Activated CD4-positive, alpha-beta T cell treated with anti-CD3 and anti-CD28 coated beads, Interleukin-2, amount 10 ng/mL, durations not matched to agents 7 days and 5 days (primary cell): ENCODE measurements at places on chromosomes 2 and 18.

GRCh38 chr2:234960175-234961088 is 8.6 kb downstream of the SH3BP4 start:
- DNase-seq = no peak

DNA sequence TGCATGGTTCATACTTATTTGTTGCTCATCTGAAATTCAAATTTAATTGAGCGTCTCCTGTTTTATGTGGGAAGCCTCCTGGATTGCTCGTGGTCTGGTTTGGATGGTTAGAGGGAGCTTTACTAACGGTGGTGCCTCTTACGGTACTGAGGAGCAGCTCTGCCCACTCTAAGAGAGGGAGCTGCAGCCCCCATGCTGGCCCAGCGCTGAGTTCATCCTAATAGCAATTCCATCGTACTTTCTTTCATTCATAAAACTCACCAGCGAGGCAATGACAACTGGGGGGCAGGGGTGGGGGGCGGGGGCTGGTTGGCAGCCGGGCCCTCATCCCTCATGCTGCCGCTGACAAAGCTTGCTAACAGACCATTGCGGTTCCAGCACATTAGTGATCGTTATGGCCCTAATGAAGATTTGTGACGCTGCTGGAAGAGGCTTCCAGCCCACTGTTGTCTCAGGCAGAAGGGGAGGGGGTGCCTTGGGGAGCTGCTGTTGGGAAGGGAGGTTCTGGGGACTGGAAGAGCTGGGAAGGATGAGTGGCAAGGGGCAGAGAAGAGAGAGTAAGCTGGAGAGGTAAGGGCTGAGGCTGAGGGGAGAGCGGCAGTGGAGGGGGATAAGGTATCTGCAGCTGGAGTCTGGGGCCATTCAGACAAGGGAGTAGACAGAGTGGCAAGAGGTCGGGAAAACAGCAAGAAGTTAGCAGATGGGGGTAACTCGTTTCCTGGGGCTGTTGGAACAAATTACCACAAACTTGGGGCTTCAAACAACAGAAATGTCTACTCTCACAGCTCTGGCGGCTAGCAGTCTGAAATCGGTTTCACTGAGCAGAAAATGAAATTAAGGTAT is 238.1 kb downstream of the LPIN1 start:
- DNase-seq = no peak

- DNase-seq = no peak
Measured at GRCh38 chr2:58427572-58428095, 186.5 kb upstream of the FANCL start.

GRCh38 chr2:126299469-126299976 is 356.4 kb upstream of the GYPC start:
- DNase-seq = no peak

GRCh38 chr18:67590571-67591141 is 74.1 kb upstream of the DSEL start:
- no peak for DNase-seq

- DNase-seq = no peak
Measured at GRCh38 chr18:12254136-12254819, at the start of gene CIDEA. Gene CIDEA (plus strand): TSS chr18:12254361. CDS start chr18:12254384, 23 bp downstream.

DNA sequence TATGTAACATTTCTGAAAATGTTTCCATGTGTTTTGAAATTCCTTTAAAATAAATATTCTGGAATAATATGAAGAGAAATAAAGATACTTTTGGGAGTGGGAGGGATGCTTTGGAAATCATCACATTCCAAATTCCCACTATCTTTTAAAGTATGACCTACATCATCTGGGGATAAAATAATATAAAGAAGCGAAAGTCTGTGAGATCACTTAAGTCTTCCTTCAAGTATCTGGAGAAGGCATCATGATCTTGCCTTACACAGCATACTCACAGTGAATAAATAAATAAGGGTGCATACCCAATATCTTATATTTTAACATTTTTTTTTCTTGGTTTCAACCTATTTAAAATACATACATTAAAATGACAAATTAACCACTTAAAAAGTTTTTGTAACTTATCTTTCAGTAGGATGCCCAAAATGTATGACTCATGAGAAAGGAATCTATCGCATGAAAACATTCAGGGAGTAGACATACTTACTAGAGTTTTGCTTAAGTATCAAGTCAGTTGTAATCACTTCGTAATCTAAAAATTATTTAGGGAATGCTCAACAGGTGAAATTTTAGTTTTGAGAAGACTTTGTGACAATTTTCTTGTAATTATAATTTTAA is 248.3 kb upstream of the COL3A1 start:
- no peak for DNase-seq

- no peak for DNase-seq
Measured at GRCh38 chr18:32262092-32262491, 72.3 kb downstream of the MEP1B start.

GRCh38 chr2:220877897-220878296 is 694.2 kb downstream of the EPHA4 start:
- DNase-seq = no peak

DNA sequence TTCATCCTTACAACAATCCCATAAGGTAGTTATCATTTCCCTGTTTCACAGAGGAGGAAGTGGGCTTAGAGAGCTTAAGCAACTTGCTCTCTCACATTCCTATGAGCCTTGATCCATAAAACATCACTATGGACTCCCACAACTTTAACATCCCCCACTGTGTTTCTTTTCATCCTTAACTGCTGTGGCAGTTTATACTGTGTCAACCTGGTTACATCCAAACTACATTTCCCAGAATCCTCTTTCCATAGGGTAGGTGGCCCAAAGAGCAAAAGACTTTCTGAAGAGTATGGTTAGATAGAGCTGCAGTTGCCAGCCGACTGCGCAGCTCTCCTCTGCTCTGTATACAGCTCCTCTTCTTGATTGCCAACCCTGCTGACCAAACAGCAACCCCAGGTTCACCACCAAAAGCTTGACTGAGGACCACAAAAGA is 22.5 kb downstream of the MAP3K2 start:
- DNase-seq = no peak

DNA sequence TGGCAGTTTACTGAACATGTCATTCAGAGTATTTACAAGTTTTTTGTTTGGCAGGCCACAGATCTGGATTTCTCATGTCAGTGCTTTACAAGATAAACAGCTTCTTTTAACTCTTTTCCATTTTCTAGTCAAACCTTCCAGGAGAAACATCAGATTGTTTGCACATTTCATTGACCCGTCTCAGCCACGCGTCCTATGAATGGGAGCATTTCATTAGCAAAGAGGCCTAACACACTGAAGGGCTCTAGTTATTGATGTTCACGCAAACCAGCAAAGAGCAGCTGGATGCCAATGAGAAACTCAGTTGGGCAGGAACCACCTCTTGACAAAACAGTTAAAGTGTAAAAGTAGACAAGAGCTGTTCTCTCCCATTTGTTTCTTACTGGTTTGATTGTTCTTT is 29.2 kb upstream of the MFF start:
- DNase-seq = no peak

DNA sequence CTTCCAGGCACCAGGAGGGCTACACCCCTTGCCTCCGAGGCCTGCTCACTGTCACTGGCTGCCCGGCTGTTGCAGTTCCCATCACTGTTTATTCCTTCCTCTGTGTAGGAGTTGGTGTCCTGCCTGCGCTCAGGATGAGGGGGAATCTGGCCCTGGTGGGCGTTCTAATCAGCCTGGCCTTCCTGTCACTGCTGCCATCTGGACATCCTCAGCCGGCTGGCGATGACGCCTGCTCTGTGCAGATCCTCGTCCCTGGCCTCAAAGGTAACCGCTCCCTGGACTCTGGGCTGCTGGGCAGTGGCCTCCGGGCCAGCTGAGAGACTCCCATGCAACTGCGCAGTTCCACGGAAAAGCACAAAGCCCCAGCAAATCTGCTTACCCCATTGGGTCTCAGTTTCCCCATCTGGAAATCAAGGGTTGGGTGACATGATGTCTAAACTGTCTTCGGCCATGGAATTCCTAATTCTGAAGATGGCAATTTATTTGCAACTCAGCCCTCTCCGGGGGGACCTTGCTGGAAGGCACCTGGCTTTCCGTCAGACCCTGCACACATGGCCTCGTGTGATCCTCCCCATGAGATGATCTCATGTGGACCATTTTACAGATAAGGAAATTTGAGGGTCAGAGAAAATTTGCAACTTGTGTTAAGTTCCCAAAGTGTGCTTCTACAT is 9.4 kb downstream of the COLEC11 start:
- no peak for DNase-seq

DNA sequence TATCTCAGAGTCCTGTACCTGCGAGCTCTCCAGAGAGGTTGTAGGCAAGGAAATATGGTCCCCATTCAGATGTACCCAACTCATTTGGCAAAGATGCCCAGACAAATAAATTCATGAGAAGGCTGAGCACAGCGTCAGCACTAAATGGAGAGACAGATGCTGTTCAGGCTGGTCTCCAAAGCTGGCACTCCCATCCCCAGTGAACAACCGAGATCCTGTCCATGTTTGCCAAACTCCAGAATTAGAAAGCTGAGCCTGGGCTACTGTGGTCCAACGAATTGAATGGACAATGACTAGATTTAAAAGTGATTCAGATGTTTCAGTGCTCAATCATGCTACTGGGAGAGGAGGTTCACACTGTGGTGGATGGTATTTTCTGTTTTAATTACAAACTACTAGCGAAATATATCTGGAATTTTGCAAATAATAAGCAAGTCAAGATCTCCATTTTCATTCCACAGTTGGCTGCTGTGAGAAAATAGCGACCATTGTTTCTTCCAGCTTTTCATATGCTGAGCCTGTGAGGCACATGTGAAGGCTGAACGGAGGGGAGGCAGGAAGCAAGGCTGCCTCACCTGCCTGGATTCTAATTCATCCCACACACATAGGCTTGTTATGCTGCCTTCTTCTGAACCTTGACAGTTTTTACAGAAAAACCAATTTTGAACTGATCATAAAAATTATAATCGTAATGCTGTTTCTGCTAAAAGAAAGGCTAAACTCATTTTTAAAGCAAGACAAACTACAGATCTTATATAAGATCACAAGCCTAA is 22.6 kb upstream of the DAPL1 start:
- DNase-seq = no peak

- no peak for DNase-seq
Measured at GRCh38 chr2:52405980-52406379, 1361.6 kb upstream of the CHAC2 start.

GRCh38 chr2:107025869-107026380 is 140.0 kb upstream of the ST6GAL2 start:
- DNase-seq = no peak

DNA sequence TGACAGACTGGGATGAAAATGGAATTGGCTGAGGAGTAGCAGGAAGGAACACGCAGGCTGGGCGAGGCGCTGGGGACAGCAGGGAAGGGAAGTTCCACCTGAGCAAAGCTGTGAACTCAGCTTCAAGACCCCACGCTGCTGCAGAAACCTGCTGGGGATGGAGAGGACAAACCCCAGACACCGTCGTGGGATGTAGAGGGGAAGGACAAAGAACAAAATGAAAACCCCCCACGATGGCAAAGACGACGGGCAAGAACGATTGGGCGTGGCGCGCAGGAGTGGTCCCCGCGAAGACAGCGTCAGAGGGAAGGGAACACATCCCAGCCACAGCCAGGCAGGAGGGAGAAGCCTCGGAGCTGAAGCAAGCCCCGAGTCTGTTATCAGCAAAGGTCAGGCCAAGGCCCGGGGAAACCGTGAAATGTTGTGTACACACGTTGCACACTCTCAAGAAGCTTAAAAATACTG is 222.9 kb downstream of the NDUFA10 start:
- no peak for DNase-seq

- no peak for DNase-seq
Measured at GRCh38 chr2:42791606-42792005, 777 bp downstream of the HAAO start.

- DNase-seq = no peak
Measured at GRCh38 chr18:46536215-46536874, 120.7 kb downstream of the LOXHD1 start.

DNA sequence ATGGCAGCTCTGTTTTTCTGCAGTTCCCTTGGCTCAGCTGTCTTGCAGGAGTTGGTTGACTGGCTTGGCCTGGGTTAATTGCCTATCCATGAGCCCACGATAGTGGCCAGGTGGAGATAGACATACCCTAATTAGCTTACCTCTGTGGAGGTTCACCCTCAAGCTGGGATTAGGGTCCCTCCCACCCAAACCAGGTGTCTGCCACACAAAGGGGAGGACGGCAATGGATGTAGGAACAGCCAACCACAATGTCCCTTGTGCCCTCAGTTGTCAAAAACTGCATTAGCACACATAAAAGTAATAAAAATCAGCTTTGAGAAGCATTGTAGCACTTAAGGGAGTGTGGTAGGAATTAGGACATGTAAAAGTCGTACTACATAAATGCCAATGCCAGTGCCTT is 4.2 kb downstream of the CYP27A1 start:
- no peak for DNase-seq

- DNase-seq = no peak
Measured at GRCh38 chr2:3849213-3849612, 145.8 kb downstream of the DCDC2C start.

- no peak for DNase-seq
Measured at GRCh38 chr18:50453014-50453680, 78.3 kb downstream of the SKA1 start.

GRCh38 chr2:98886066-98886554 is 49.9 kb downstream of the CRACDL start:
- no peak for DNase-seq
